ENCODE measurements at places on chromosomes 2 and 18.

- no peak for DNase-seq
Observed at GRCh38 chr2:20544153-20544747, 97.4 kb downstream of the RHOB start.

GRCh38 chr2:172914341-172915008, 161.2 kb upstream of the MAP3K20 start:
- DNase-seq, result no peak

DNA sequence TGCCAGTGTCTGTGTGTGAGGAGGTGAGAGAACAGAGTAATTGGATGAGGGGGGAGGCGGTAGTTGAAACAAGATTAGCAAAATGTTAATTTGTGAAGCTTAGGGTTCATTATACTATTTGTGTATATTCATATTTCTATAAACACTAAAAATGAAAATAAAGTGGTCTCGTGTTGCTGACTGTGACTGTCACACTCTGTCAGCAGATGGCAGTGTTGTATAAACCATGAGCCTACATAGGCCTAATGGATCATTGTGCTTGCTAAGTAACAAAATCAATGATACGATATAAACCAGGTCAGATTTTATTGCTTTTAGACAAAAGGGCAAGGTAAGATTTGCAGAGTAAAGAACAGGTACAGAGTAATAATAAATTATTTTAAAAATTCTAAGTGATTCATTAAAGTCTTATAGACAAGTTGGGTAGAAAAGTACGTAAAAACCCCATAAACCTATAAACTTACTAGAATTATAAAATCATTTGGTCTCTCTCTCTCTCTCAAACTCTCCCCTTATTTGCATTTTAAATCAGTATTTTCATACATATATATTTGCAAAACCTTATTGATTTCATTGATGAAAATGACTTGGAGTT, 182.7 kb downstream of the RPIA start:
- peak; percentile 27 for DNase-seq

GRCh38 chr2:85915606-85916303, 27.0 kb upstream of the ST3GAL5 start:
- DNase-seq, result no peak

DNA sequence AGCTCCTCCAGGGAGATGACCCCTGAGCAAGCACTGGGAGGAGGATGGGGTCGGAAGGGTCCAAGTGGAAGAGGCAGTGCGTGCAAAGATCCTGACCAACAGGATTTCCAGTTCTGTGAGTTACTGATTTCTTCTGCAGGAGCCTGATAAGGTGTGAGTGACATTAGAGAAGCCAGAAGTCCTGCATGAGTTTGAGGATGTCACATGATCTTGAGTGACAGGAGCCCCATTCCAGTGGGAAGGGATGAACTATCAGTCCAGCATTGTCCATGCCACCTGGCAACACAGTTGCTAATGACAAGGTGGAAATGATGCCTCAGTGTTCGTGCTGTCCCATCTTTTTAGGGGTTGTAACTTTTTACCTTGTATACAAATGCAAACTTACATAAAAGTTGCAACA, 285.1 kb upstream of the HDAC4 start:
- no peak for DNase-seq

DNA sequence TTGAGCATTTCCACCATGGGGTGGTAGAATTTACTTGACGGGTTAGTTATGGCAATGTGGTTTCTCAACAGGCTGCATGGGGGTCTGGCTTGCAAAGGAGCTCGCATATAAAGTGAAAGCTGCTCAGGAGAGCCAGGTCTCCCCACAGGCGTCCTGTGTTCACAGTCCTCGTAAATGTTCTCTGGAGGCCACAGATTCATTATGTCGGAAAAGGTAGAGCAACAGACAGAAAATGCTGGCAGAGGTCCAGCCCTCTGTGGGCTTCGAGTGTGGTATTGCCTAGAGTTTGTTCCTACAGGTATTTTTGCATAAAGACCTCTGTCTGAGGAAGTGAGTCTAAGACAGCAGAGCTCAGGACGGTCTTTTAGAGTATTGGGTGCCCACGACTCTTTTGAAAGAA, 96.4 kb downstream of the CDCA7 start:
- no peak for DNase-seq

DNA sequence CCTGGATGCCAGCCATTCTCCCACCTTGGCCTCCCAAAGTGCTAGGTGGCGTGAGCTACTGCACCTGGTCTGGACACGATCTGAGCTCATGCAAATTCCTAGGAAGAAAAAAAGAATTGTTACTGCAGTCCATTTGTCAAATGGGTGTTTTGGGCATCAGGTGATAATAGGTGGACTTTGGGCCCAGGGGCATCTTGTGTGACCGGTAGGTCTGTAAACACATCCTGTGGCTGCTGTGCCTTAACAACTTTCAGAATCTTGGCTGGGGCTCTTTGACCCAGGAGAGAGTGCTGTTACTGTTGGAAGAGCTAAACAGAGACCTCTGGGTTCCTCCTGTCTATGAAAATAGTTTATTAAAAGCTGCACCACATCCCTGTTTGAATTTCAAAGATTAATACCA, 34.9 kb upstream of the TFCP2L1 start:
- DNase-seq, result no peak
